ENCODE measurements at places on chromosomes 12 and 14.

GRCh38 chr12:54596526-54596946, 8.1 kb upstream of the PPP1R1A start:
- peak; percentile 44 for DNase-seq

DNA sequence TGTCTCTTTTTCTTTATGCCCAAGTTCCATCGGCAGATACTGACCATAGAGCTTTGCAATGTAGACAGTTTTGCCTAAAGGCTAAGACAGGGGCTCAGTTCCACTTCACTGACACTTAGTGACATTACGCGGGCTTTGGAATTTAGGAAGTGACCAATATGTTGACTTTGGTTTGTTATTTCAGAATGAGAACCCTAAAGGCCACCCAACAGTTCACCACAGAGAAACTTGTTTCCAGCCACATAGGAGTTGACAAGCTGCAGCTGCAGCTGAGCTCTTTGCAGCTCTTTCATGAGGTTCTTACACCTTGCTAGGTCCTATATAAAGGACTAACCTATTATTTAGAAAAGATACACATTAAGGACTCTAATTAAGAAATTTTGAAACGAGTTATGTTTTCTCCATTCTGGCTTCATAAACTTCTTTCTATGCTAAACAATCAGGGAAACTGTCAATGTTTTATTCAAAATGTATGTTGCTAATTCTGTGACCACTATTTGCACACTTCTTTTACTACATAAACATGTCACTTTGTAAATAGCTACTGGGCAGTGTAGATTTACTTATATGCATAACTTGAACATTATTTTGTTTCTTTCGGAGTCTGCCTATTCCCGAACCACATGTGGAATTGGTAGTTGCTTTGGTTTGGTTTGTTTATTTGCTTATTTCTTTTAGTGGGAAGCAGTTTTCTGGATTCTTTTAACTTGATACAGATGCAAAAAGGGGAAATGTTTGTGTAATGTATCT, 18.5 kb upstream of the KLRD1 start:
- no peak for DNase-seq

DNA sequence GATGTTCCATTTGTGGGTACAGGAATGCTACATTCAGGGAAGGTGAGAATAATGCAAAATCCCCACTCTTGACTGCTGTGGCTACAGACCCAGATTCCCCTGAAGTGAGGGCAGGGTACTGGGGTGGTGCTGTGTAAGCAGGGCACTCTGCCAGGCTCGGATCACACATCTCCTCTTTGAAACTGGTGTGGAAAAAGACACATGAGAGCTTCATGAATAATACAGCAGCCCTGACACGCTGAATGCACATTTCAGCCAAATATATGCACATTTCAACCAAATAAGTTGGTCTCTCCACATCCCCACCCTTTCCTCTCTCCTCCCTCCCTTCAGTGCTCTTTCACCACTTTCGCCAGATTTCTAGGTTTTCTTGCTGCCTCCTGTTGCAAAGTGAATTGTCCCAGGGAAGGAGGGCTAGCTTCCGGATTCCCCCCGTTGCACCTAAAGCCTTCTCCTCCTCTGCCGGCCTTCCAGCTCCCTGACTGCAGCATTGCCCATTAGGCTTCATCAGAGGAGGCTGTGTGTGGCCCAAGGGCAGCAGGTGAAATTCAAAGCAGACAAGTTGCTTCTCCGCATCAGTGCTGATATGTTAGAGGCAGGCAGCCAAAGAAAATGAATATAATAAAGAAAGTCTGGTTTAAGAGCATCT, 118.2 kb upstream of the TMCC3 start:
- no peak for DNase-seq

GRCh38 chr12:57809425-57809824, 9.1 kb downstream of the AVIL start:
- DNase-seq = no peak

DNA sequence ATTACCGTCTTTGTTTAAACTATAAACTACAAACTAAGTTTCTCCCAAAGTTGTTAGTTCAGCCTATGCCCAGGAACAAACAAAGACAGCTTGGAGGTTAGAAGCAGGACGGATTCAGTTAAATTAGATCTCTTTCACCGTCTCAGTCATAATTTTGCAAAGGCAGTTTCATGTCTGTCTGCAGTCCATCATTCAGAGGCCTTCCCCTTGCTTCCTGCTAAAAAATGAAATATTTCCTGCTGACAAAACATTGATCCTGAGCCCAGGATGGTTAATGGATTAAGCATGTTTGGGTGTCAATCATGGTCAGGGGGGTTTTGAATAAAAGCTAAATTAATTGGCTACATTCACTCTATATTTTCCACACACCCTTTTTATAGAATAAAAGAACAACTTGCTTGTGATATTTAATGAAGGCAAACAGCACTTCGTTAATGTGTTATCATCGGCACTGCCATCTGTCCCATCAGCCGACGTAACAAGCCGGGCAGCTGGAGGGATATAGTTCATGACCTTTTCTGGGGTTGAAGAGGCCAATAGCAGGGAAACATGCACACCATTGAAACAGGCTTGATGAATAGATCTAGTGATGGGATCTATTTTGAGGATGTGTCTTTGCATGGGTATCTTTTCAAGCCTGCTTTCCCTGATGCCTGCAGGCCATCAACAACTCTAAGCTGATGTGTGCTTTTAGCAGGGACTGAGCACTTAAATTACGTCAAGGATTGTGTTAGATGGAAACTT, 521.3 kb upstream of the TMEM132C start:
- no peak for DNase-seq

DNA sequence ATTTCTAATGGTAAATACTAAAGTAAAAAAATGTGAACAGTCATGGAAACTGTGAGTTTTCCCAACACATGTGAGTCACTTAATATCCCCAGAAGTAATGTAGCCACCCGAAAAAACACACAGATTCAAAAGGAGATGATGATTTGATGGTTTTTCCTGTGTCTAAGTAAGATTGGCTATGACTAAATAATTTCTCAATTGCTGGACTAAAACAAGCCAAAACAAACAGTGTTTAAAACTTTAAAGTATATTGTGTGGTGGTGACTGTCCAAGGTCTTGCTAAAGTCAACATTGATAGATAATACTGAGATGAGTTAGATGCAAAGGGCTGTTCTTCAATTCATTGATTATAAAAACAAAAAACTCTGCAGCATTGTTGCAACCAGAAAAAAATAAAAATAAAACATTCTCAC, 89.6 kb upstream of the SOX5 start:
- DNase-seq = no peak

DNA sequence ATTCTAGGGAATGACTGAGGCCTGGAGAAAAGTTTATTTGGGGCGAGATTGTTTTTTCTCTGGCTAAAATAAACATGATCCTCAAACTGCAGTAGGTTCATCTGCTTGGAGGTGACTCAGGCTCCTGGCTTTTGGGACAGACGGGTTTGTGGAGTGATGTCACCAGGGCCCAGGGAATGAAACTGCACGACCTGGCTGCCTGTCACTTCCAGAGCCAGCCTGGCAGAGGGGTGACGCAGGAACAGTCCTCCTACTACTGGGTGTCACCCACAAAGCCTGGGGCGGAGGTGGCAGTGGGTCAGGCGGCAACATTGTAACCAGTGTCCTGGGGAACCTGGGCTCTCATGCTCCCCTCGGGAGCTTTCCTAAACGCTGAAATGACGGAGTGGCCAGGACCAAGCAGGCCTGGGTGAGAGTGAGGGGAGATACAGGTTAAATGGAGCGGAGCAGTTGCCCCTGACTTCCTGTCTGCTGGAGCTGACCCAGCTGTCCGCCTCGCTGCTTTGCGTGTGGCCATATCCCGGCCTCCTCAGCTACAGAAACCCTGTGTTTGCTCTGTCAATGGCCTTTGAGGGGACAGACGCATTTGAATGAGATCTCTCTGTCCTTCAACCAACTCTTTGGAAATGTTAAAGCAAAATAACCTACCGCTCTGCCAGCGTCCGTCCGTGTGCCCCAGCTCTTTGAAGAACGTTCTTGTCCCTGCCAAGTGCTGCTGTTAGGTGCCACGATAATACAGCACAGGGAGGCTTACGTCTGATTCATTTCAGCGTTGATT, 6.5 kb downstream of the HIP1R start:
- no peak for DNase-seq

- DNase-seq = no peak
Measured at GRCh38 chr14:69077841-69078240, 75.1 kb downstream of the DCAF5 start.

DNA sequence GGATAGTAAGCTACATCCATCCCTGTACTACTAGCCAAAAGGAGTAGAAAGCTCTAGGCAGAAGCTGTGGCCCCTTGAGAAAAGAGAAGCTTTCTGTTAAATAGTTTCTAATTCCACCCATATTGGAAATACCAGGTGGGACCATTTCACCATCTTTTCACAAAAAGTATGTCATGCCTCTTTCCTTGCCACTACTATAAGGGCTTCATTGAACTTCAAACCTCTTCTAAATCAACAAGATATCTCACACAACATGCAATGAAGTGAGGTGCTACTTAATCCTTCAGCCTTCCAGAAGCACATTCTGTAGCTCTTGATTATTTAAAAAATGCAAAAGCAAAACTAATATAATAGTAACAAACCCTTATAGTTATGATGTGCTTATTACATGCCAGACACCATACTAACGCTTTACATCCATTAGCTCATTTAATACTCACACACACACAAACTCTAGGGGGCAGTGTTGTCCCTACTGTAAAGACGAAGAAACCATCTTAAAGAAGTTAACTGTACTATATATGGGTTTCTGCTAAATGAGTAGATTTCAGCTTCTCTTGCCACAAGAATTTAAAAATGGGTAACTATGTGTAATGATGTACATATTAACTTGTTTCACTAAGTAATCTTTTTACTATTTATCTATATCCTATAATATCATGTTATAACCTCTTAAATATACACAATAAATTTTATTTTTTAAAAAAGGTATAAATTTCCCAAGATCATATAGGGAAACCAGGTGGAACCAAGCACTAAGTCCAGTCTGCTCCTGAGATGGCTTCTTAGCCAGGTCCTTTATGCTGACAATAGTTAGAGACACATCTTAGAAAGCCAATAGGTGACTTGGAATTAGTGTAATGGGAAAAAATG, 124.4 kb downstream of the RPS29 start:
- peak; percentile 17 for DNase-seq

Data from stimulated activated CD4-positive, alpha-beta T cell treated with anti-CD3 and anti-CD28 coated beads, Interleukin-1b, Interleukin-23, amount 100 ng/mL, for 4 hours (primary cell).